ENCODE measurements at places on chromosomes 11 and 22.

- DNase-seq = no peak
These were observed 1.7 kb downstream of the MN1 start for GRCh38 chr22:27799827-27800249.

DNA sequence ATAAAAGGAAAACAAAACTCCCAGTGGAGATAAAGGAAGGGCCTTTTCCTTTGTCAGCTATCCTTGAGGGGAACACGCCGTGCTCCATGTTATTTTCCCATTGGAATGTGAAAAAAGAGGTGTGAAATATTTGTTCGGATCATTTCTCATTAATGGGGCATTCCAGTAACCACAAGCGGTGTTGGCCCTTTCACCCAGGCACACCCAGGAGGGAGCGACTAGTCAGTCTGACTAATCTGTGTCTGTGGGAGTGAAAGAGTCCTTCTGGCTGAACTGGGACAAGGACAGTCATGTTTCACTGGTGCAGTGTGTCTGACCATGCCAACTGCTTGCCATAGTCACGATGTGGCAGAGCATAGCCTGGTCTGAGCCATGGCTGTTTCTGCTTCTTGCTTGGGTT lies 13.0 kb upstream of the MYEOV start:
- no peak for DNase-seq

GRCh38 chr11:10674440-10674855 lies 19.1 kb downstream of the IRAG1 start:
- DNase-seq = no peak

GRCh38 chr11:14687943-14688627 lies 44.5 kb downstream of the PDE3B start:
- DNase-seq = no peak

- no peak for DNase-seq
These were observed 410.3 kb downstream of the MN1 start for GRCh38 chr22:27391092-27391770.

DNA sequence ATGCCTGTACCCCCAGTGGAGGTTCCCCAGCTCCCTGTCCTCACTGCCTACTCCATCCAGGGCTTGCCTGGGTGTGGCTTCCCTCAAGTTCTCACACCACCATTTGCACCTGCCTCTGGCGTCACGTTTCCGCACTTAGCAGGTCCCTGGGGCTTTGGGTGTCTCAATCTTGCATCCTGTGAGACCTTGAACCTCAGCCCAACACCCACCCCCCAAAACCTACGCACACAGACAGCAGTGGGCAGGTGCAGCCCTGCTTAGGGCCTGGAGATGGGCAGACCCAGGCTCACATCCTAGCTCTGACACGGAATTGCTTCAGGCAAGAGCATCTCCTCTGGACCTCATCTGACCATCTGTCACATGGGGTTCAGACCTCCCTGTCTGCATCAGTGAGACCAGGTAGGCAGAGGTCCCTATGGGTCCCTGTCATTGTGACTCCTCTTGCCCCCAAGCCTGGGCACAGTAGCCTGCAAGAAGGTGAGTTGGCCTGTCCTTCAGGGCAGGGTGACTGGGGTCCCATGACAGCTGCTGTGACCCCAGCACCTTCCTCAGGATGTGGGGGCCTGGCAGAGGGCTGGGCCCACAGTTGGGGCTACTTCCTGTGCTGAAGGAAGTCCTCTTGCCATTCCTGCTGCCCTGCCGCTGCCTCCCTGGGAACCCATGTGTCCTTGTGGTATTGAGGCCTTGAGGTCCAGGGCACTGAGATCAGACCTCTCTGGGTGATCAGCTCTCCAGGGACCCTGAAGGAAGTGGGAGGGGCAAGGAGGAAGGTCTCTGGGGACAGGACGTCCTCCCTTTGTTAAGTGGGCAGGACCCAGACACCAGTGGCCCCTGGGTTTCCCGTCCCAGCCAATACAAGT lies 2.0 kb downstream of the SIPA1 start:
- DNase-seq = peak; percentile 59

DNA sequence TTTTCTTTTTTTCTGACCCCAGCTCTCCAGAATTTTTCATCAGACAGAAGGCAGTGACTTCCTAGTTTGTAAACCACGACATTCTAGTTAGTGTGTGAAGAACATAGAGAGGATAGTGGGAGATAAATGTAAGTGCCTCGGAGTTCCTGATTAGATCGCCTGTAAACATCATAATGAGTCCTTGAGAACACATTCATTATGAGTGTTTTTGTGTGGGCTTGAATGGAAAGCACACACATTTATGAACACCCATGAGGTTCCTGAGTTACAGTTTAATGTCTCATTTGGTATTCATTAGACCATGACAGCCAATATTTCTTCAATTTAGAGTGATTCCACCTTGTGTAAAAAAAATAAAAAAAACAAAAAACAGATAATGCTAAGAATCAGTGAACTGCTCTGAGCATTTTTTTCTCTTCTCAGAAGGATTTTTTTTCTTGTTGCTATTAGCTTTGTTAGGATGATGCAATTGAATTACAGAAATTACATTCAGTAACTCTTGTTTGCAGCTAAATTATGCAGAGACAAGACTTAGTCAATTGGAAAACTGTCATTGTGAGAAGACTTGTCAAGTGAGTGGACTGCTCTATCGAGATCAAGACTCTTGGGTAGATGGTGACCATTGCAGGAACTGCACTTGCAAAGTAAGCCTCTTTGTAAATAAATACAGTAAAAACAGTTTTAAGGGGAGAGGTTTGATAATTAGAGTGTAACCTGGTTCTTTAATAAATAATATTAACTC lies 257.6 kb downstream of the NELL1 start:
- DNase-seq = no peak

DNA sequence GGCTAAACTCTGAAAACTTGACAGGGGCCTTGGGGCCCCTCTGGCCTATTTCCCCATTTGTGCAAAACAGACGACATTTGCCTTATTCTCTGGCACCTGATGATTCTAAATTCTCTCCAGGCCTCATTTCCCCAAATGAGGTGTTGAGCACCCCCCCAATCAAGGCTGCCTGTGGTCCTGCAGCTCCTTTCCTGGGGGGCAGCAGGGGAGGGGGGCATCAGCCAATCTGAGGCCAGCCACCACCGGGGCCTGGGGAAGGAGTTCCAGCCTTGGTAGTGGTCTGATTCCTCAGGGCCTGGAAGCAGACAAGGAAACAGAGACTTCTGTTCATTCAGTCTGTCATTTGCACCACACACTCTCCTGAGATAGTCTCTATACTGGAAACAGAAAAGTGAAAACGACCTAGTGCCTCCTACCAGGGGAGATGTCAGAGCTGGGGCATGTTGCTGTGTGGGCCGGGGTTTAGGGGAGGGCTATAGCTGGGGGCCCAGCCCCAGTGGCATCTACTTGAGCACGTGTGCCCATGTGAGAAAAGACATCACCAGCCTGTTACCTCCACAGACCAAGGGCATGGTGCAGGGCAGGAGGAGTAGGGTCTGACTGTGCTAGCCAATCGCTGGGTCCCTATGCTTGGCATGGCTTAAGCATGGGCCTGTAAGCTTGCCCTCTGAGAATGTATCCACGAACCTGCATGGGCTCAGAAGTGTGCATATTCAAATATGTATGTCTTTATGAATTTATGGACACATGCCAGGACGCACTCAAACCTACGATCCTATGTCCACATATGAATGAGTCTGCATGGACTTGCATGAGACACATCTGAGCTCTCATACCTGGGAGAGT lies 1.8 kb upstream of the TPBGL start:
- DNase-seq = no peak

DNA sequence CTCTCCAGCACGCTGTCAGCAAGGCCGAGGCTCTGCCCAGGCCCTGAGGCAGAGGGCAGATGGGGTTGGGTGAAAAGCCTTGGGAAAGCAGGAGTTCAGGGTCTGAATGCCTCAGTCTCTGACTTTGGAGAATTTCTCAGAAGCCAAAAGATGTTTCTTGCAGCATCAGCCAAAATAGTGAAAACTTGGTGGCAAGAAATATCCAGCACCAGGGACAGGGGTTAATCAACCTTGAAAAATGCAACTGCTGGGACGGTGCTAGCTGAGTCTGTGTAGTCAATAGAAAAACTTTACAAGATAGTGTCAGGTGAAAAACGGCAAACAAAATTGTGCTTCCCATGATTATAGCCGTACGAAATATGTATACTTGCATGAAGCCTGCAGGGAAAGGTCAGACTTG lies 1.4 kb upstream of the ABCC8 start:
- no peak for DNase-seq

DNA sequence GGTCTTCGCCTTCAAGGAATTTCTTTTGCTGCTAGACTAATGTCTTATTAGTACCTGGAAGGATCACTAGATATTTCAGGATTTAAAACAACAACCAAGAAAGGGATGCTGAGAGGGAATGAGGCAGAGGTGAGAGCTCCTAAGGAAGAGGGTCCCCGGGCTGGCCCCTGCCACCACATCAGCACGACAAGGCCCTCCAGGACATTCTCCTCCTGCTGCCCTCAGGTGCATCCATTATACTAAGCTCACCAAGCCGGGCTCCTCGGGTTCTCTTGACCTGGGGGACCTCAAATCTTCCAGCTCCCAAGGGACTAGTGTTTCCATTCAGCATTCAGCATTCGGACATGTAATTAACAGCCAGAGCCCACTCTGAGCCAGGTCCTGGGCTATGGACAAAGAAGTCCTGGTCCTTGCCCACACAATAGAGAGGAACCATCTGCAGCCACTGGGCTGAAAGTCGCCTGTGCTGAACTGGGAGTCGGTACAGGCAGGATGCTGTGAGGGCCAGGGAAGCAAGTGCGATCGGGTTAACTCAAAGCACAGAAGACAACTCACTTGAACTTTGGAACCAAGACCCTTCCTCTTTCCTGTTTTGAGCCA lies 29.4 kb upstream of the OAF start:
- no peak for DNase-seq

- DNase-seq = no peak
These were observed 10.7 kb downstream of the TBRG1 start for GRCh38 chr11:124633355-124633754.

GRCh38 chr22:40411506-40411861 lies 41.1 kb downstream of the SGSM3 start:
- no peak for DNase-seq

GRCh38 chr11:71163371-71163770 lies 89.0 kb downstream of the SHANK2 start:
- no peak for DNase-seq

GRCh38 chr22:39283322-39284141 lies 35.9 kb downstream of the RPL3 start:
- no peak for DNase-seq
